IgD-negative memory B cell (primary cell): ENCODE measurements at places on chromosomes 12 and 14. TPM values are rescaled to one million over a fixed set of nuclear protein-coding genes. Genes with fewer than 3 reads are reported as not detected.

TOMM20L gene
- not detected for polyA plus RNA-seq

EML1 gene
- polyA plus RNA-seq: not detected

OR6C3 gene
- not detected for polyA plus RNA-seq

TAS2R8 gene
- not detected for polyA plus RNA-seq

FGF6 gene
- not detected for polyA plus RNA-seq

ADCY4 gene
- 0.75 TPM for polyA plus RNA-seq

KRT1 gene
- 0.25 TPM for polyA plus RNA-seq

ASCL1 gene
- not detected for polyA plus RNA-seq

KIF5A gene
- not detected for polyA plus RNA-seq

NEUROD4 gene
- not detected for polyA plus RNA-seq

ARHGDIB gene
- 2,289 TPM for polyA plus RNA-seq

HCAR2 gene
- polyA plus RNA-seq: not detected

CTSG gene
- not detected for polyA plus RNA-seq

CLEC2D gene
- polyA plus RNA-seq: 102 TPM

RNF31 gene
- 54.3 TPM for polyA plus RNA-seq

TCL1B gene
- not detected for polyA plus RNA-seq

SERPINA12 gene
- not detected for polyA plus RNA-seq

SCNN1A gene
- polyA plus RNA-seq: not detected

TTC7B gene
- polyA plus RNA-seq: 0.89 TPM

REC8 gene
- polyA plus RNA-seq: 12.5 TPM

CELA1 gene
- polyA plus RNA-seq: 0.58 TPM

KRT73 gene
- polyA plus RNA-seq: not detected

TDRD9 gene
- 2.0 TPM for polyA plus RNA-seq

KRT71 gene
- polyA plus RNA-seq: not detected

DTX1 gene
- 0.61 TPM for polyA plus RNA-seq

TAS2R46 gene
- polyA plus RNA-seq: not detected

PRIMA1 gene
- not detected for polyA plus RNA-seq

KERA gene
- not detected for polyA plus RNA-seq

GPD1 gene
- not detected for polyA plus RNA-seq

KLHDC1 gene
- 2.6 TPM for polyA plus RNA-seq

SLC7A7 gene
- 24.0 TPM for polyA plus RNA-seq

IL23A gene
- 12.4 TPM for polyA plus RNA-seq

GZMH gene
- polyA plus RNA-seq: 24.2 TPM

JDP2 gene
- polyA plus RNA-seq: 14.9 TPM

PGF gene
- not detected for polyA plus RNA-seq

OTX2 gene
- polyA plus RNA-seq: not detected

GSG1 gene
- not detected for polyA plus RNA-seq

RPS6KA5 gene
- 19.0 TPM for polyA plus RNA-seq

DDX51 gene
- polyA plus RNA-seq: 8.9 TPM

RIPK3 gene
- polyA plus RNA-seq: 14.8 TPM

SERPINA5 gene
- not detected for polyA plus RNA-seq

PLEKHH1 gene
- polyA plus RNA-seq: not detected

IFI27L1 gene
- polyA plus RNA-seq: 9.1 TPM

HOXC9 gene
- not detected for polyA plus RNA-seq

IRAK3 gene
- not detected for polyA plus RNA-seq

FLVCR2 gene
- polyA plus RNA-seq: 0.29 TPM

TAS2R7 gene
- polyA plus RNA-seq: not detected

NGB gene
- polyA plus RNA-seq: not detected

BEGAIN gene
- 0.91 TPM for polyA plus RNA-seq

PLA2G1B gene
- not detected for polyA plus RNA-seq
